ENCODE measurements at places on chromosomes 7 and 10.

GRCh38 chr10:13500201-13500600 is 28.6 kb downstream of the BEND7 start:
- DNase-seq, result no peak

DNA sequence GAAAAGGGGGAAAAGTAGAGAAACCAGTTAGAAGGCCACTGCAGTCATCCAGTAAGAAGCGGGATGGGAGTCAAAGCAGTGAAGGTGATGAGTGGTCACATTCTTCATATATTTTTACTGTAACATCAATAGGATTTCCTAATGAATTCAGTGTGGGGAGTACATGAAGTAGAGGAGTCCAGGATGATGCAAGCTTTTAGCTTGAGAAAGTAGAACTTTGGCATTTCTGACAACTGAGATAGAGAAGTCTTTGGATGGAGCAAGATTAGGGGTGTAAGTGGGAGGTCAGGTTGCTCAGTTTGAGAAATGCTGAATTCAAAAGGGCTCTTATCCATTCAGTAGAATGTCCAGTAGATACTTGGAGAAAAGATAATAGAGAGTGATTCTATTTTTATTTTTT is 264.1 kb upstream of the DGKB start:
- no peak for DNase-seq

DNA sequence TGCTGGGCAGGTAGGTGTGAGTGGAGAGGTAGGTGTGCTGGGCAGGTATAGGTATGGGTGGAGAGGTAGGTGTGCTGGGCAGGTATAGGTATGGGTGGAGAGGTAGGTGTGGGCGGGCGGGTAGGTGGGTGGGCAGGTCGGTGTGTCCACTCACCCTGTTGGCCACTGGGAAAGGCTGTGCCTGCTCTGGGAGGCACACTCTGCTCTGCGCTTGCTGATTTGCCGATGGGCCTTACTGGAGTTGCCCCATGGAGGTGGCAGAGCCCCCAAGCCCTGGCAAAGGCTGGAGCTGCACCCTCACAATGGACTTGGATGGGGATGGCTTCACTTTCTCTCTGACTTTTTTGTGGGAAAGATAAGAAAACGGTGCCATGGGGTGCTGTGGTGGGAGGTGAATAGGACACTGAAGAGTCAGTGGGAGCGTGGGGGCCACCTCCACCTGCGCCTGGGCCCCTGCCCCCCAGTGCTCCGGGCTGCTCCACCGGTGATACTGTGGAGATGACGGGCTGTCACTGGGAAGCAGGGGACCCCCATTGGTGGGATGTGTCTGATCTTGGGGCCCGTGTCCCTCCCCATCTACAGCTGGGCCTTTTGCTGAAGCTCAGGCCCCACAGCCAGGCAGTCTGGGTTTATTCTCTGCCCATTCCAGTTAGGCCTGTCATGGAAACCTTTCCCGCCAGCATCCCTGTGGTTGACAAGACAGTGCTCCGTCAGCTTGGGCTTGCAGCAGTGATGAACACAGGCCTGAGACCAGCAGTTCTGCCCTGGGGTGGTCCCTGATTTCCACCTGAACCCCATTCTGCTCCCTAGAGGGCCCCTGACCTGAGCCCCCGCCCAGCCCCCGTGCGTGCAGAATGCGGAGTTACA is 75.0 kb downstream of the NKX6-2 start:
- DNase-seq, result no peak

DNA sequence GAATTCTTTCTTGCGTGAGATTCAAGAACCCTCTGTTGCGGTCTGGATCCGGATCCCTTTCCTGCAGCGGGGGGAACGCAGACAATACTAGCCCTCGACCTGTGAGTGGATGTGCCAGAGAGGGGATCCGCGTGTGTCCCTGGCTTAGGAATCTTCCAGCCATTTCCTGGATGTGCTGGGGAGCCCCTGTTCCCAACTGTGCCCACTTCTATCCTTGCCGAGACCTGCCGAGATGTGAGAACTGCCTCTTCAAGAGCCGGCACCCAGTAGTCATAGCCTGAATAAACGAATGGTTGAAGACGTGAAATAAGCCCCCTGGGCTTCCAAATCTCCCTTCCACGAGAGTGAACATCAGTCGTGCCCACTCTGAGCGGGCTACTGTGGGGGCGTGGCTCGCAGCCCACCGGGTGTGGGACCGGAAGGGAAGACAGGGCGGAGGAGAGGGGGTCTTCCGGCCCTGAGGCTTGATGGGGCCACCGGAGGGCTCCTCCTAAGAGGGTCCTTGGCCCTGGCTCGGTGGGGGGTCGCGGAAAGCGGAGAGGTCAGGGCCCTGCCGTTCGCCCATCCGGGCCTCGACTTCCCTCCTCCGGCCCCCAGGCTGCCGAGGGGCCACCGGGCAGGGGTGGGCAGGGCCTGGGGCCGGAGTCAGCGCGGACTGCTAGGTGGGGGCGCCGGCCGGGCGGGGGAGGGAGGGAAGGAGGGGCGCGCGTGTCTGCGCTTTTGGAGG is 1.3 kb upstream of the CCDC136 start:
- no peak for DNase-seq

GRCh38 chr10:27513451-27514191 is 9.5 kb downstream of the RAB18 start:
- peak; percentile 61 for DNase-seq

GRCh38 chr7:1345796-1346755 is 113.2 kb downstream of the MICALL2 start:
- DNase-seq, result no peak

- DNase-seq, result no peak
These were observed 1199.4 kb downstream of the SORCS1 start for GRCh38 chr10:105965141-105965540.

GRCh38 chr10:13673156-13673555 is 86.4 kb downstream of the PRPF18 start:
- no peak for DNase-seq

DNA sequence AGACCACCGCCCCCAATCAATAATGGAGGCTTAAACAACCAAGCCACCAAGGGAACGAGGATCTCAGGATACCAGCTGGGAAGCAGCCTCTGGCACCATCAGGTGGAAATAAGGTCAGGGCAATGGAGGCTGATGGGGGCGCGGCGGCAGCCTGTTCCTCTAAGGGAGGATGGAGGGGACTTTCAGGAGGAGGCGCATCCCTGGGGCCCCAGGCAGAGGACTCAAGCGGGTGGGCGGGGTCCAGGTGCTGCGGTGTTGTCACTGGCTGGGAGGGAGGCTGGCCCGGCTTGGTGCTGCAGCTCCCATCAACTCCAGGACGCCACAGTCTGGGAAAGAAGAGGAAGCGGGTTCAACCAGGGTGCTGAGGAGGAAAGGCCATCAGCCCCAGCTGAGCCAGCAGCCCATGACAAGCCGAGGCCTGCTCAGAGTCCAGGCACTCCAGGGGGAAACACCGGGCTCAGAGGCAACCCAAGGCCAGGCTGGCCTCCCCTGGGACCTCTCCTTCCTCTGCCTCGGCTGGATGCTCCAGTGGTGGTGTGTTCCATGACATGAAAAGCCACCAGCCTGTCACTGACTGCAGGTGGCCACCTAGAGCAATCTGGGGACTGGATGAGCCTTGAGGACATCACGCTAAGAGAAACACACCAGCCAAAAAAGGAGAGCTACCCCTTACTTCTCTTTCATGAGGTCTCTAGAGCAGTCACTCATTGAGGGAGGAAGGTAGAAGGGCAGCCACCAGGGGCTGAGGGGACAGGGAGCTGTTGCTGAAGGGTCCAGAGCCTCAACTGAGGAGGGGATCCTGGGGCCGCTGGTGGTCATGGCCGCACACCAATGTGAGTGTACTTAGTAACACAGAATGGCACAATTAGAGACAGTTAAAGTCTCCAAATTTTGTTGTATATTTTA is 4.6 kb downstream of the GIGYF1 start:
- no peak for DNase-seq

- no peak for DNase-seq
These were observed 382.6 kb upstream of the SHH start for GRCh38 chr7:156194813-156195212.

DNA sequence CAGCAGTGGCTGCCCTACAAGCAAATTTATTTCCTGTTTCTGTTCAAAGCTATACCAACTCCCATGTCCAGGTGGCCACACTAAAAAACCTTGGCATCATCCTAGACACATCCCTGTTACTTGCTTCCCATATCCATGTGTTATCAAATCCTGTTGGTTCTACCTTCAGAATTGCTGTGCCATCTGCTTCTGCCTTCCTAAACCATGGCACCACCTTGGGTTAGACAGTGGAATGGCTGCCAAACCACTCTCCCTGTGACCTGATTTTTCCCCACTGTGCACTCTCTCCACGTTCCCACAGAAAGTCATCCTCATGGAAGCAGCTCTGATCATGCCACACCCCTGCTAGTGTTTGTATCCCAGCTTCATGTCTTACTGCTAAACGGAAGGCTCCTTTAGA is 697.6 kb upstream of the GALNT17 start:
- DNase-seq, result no peak

DNA sequence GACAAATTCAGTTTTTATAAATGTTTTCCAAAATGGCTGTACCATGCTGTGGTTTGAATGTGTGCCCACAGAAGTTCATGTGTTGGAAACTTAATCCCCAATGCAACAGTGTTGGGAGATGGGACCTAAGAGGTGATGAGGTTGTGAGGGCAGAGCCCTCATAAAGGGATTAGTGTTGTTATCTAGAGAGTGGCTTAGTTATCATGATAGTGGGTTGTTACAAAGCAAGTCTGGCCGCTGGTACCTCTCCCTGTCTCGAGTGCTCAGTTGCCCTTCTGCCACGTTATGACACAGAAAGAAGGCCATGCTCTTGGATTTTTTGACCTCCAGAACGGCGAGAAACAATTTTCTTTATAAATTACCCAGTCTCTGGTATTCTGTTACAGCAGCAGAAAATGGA is 119.0 kb downstream of the BTAF1 start:
- DNase-seq, result no peak

DNA sequence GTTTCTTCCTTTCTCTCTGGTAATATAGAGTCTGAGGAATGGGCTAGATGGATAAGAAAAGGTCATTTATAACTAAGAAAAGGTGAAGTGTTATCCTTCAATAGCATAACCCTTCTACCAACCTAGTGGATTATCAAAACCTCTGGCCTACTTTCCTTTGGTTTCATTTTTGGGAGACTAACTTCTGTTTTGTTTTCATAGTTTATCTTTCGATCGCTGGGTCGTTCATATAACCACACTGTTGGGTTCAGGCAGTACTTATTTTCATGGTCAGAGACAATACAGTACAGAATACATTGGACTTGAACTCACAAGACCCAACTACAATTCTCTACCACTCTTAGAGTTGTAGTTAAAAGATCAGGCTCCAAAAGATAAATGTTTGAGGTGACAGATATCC is 86.5 kb downstream of the UBE2H start:
- DNase-seq, result no peak

DNA sequence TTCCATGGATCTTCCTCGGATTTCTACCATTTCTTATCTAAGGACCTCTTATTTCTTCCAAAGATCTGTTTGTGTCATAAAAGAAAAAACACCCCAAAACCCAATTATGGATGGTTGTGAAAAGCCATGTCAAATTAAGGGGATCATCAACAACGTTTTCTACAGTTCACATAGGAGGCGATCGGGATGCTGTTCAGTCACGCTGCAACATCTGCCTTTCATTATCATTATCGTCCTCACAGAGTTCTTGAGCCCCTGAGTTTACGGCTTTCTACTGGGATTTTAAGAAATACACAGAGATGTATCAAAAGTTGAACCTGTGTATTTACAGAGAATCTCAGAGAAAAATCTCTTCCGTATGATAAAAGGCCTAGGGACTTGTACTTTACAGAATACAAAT is 101.4 kb downstream of the GRM8 start:
- DNase-seq, result no peak

- no peak for DNase-seq
These were observed 20.1 kb downstream of the UPP1 start for GRCh38 chr7:48108959-48109847.

GRCh38 chr7:120320218-120320961 is 47.4 kb downstream of the KCND2 start:
- no peak for DNase-seq

All from kidney glomerular epithelial cell (primary cell).